Left ventricle myocardium inferior (tissue), 1 donor: ENCODE measurements at places on chromosomes 3 and 15.

DNA sequence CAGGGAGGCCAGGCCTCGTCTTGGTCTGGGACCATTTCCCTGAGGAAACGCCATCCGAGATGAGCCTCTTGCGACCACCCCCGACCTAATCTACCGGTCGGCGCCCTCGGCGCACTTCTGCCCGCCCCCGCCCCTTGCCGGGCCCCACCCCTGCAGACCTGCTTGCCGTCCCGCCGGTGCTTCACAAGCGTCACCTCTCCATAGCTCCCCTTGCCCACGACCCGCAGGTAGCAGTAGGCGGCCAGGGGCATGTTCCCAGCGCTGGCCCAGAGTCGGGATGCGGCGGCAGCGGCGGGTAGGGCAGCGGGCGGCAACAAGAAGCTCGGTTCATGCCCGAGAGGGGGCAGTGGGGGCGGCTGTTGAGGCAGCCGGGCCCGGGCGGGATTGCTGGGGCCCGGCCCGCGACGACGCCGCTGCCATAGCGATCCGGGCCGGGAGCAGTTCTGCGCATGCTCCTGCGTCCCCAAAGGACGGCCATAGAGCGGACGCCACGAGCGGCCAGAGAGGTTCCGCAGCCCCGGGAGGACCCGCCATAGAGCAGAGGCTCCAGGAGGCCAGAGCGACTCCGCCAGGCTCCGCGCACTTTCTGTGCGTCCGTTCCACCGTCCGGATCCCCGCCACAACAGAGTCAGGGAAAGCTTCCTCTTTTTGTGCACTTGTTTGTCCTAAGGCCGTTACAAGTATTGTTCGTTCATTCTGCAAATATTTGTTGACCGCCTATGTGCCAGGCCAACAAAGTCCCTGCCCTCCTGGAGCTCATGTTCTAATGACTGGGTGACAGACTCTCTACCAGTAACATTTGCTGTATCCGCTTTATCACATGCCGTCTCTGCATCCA lies at the start of gene NEK4:
Gene NEK4, minus strand, starts transcription at position 445 of the 838 bp plus-strand sequence. Its CDS starts 194 bp downstream, at position 251.
- peak; percentile 94 for DNase-seq

GRCh38 chr15:89359471-89360293 lies 25.1 kb upstream of the POLG start:
- no peak for DNase-seq

DNA sequence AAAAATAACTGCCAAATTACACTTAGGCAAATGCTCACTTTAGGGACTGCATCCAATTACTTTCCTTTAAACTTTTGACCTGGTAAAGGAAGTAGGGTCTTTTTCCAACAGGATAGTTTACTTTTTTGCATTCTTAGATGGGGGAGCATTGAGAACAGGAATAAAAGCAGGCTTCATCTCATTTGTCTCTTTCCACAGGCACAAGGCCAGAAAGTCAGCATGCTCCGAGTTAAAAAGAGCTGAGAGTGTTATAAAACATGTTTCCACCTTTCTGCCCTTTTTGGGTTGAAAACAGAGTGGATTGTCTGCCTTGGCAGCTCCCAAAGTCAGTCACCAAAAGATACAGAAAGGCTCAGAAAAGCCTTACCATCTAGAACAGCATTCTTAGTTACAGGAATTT lies 404.9 kb upstream of the ALCAM start:
- DNase-seq = no peak

DNA sequence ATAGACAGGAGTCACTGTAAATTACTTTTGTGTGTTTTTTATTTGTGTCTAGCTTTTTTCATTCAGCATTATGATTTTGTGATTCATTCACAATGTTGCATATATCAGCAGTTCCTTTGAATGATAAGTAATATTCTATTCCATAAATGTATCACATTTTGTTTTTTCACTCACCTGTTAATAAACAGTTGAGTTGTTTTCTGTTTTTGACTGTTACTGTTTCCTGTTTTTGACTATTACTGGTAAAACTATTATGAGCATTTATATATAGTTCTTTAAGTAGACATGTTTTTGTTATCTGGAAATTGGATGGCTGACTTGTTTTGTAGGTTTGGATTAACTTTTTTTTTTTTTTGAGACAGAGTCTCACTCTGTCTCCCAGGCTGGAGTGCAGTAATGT lies 138.4 kb downstream of the RSRC1 start:
- DNase-seq = no peak

- DNase-seq = no peak
Measured at GRCh38 chr3:30695302-30696061, 89.1 kb downstream of the TGFBR2 start.

- no peak for DNase-seq
Measured at GRCh38 chr15:38944536-38944935, 379.9 kb upstream of the RASGRP1 start.

DNA sequence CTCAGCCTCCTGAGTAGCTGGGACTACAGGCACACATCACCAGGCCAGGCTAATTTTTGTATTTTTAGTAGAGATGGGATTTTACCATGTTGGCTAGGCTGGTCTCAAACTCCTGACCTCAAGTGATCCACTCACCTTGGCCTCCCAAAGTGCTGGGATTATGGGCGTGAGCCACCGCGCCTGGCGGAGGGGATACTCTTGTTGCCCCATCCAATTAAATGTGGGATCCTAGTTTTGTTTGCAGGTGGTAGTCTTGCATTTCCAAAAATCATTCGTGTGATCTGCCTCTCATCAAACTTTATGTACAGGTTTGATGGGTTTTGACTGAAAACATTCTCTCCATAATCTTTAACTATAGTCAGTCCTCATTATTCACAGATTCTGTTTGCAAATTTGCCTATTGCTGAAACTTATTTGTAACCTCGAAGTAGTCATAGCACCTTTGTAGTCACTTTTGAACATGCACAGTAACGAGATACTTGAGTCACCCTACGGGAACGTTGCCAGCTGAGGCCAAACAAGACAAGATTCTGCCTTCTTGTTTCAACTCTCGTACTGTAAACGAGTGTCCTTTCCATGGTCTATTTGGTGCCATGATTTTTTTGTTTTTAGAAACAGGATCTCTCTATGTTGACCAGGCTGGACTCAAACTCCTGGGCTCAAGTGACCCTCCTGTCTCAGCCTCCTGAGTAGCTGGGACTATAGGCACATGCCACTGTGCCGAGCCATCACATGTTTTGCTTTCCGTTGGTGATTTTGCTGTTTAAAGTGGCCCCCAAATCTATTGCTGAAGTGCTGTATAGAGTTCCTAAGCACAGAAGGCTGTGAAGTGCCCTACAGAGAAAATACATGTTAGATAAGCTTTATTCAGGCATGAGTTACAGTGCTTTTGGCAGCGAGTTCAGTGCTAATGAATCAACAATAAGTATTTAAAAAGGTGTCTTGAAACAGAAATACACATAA lies 8.1 kb upstream of the MAPK6 start:
- DNase-seq = no peak

GRCh38 chr15:93683651-93684050 lies 547.7 kb upstream of the MCTP2 start:
- no peak for DNase-seq

DNA sequence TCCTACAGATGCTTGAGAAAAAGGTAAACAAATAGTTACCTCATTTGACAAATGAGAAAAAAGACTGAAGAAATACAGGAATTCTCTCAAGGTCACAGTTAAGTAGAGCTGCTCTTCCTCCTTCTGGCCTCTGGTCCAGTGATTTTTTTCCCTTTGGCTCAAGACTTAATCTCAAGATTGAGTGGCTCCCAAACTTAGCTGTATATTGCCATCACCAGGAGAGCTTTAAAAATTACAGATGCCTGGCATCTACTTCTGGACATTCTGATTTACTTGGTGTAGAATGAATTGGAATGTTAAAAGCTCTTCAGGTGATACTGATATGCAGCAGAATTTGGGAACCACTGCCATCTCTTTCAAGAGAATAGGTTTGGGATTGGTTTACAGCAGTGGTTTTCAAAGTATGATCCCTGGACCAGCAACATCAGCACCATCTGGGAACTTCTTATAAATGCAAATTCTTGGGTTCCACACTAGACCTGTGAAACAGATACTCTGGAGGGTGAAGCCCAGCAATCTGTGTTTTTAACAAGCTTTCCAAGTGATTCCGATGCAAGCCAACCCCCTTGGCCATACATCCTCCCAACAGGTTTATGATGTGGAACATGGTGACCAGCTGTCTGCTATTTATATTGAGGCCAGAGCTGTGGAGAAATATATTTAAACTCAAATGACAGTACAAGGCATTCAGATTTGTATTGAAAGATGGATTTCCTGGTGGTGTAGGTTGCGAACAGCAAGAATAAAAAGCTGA lies 333.0 kb upstream of the RARB start:
- no peak for DNase-seq

GRCh38 chr3:181998828-181999227 lies 287.1 kb downstream of the SOX2 start:
- DNase-seq = no peak

DNA sequence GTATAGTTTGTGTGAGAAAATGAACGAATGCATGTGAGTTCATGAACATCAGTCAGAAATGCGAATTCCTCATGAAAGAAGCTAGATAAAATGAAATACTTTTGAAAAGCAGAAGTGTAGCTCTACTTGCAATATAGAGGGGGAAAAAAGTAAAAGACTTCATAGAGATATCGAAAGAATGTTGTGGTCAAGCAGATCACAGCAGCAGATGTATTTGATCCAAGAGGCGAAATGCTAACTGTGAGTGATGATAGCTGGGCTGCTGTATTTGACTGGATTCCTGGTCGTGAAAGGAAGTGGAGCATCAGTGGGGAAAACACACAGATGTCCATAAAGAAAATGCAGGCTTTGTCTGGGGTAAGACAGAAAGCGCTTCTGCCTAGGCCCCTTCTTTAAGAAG lies 112.4 kb downstream of the ADAMTSL3 start:
- DNase-seq = no peak

GRCh38 chr15:70324001-70324974 lies 226.6 kb upstream of the TLE3 start:
- DNase-seq = no peak

DNA sequence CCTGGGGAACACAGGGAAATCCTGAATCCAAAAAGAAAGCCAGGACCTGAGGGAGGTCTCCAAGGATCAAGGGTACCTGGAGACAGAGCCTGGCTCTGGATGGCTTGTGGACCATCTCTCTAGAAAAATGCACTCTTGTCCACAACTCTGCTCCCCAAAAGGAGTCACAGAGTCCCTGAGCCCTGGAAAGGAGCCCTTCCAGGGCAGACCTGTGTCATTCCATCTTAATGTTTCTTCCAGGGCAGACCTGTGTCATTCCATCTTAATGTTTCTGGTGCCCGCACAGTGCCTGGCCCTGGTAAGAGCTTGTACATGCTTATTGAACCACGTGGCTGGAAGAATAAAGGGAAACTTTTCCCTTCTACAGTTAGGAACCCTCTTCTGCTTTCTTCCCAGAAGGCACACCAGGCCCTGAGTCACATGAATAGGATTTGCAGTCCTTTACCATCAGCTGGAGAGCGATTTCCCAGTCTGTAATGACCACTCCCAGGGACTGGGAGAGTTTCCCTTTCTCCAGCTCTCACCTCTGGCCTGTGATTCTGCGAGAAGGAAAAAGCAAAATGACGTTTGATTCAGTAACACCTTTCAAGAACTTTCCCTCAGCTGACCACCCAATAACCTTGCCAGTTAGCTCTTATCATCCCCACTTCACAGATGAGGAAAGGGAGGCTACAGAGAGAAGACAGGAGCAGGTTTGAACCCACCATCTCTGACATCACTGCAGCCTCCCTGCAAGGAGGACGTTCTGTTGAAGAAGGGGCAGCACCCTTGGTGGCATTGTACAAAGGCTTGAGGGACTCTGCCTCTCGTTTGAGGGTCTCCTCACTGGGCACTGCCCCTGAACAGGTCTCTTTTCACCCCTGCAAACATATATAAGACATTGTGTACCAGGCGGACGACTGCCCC lies 35.8 kb upstream of the SLCO2A1 start:
- DNase-seq = no peak

GRCh38 chr3:55609230-55609827 lies 122.2 kb upstream of the WNT5A start:
- no peak for DNase-seq

- no peak for DNase-seq
Measured at GRCh38 chr15:91200101-91200754, 100.2 kb downstream of the SV2B start.

DNA sequence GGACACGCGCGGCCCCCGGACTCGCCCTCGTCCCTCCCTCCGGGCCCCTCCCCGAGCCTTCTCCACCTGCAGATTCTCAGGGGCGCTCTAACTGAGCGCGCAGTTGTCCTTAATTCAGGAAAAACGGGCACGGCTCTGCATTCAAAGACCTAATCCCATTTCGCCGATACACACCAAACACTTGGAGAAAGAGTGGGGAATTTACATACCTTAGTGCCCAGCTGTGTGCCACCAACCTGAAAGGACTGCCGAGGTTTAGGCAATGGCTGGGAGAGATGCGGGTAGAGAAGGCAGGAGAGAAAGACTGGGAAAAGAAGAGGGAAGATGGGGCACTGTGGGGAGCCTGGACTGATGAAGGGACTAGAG lies 21.8 kb downstream of the IGDCC3 start:
- no peak for DNase-seq

- no peak for DNase-seq
Measured at GRCh38 chr3:31198890-31199289, 304.4 kb upstream of the GADL1 start.

DNA sequence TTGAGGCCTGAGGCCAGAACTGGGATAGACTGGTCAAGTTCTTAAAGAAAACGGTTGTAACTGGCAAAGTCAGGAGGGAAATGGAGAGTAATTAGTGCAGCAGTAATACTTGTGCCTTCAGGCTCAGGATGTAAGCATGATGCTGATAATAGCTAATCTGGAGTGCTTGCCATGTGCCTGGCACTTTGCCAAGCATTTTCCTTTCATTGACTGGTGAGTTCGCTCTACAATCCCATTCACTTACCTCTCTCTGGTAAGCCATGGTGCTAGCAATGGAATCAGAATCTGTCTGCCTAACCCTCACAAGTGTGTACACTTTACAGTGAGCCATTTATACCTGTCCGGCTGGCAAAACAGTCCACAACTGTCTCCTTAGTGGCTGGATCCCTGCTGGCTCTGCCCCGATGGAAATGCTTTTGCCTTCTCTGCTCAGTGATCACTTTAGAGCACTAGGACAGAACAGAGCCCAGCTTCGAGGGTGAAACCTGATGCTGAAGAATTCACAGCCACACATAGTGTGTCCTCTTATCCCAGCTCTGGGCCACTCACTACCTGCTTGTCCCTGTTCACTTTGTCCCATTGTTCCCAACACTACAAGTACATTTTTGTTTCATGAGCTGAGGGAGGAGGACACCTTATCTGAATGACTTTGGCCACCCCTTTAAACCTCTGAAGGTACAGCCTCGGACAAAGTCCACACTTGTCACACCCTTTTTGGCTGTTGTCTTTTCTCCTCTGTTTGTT lies 10.3 kb downstream of the CHP1 start:
- DNase-seq = peak; percentile 39

GRCh38 chr15:68543165-68544008 lies 35.4 kb upstream of the CORO2B start:
- DNase-seq = no peak
